ENCODE measurements at places on chromosomes 16 and 17.

GRCh38 chr16:74281300-74281699 is 15.3 kb upstream of the PSMD7 start:
- DNase-seq, result no peak

DNA sequence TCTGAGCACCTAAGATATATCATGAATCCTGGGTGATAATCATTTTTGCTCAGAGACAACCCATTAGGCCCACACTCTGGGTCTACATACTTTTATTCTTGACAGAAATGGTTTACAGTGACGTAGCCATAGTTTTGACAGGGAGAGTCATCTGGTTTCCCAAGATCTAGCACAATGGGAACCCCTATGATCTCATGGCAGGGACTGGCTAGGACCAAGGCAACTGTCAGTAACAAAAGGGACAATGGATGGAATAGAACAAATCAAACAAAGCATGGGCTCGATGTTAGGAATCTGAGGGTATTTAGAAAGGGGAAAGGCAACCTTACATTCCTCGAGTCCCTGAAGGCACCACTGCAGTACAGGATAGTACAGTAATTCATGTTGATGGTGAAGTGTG is 20.5 kb downstream of the CFAP97D1 start:
- no peak for DNase-seq

- DNase-seq, result no peak
Observed at GRCh38 chr17:59844884-59845594, 47.7 kb downstream of the TUBD1 start.

- no peak for DNase-seq
Observed at GRCh38 chr16:56607109-56607618, 1.2 kb upstream of the MT2A start.

GRCh38 chr16:87715658-87716057 is 50.1 kb downstream of the KLHDC4 start:
- no peak for DNase-seq

DNA sequence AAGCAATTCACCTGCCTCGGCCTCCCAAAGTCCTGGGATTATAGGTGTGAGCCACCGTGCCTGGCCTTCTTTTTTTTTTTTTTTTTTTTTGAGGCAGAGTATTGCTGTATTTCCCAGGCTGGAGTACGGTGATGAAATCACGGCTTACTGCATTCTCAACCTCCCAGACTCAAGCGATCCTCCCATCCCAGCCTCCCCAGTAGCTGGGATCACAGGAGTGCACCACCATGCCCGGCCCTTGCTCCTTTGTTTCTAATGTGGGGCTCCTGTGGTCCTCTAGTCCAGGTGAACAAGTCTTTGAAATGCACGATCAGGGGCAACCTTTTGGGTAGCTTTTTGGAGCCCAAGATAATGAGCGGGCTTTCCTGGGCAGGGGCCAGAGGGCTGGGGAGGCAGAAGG is 23.2 kb downstream of the CMIP start:
- DNase-seq, result no peak

- no peak for DNase-seq
Observed at GRCh38 chr17:56121191-56122051, 31.9 kb upstream of the ANKFN1 start.

DNA sequence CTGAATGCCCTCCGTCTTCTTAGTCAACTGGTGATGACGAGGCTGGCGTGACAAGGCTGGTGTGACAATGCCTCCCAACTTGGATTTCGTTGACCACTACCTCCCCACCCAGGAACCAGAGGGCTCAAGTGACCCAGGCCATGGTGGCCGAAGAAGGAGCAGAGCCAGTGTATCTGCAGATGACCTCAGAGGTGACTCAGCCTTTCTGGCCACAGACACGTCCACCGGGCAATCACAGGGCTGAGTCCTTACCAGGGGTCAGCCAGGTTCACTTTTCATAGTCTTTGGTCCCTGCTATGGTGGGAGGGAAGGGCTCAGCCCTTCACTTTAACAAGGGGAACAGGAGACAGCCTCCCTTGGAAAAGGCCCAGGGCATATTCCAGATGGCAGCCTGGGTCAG is 116.3 kb downstream of the MAF start:
- DNase-seq, result no peak

DNA sequence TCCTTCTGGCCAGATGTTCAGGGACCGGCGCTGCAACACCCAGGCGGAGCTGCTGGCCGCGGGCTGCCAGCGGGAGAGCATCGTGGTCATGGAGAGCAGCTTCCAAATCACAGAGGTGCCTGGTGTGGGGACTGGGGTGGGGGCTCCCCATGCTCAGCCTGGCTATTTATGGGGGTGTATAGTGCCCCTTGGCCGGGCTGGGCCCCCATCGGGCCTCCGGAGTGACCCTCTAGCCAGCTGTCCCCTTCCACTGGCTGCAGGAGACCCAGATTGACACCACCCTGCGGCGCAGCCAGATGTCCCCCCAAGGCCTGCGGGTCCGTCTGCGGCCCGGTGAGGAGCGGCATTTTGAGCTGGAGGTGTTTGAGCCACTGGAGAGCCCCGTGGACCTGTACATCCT is 6.1 kb downstream of the ITGB4 start:
- no peak for DNase-seq

DNA sequence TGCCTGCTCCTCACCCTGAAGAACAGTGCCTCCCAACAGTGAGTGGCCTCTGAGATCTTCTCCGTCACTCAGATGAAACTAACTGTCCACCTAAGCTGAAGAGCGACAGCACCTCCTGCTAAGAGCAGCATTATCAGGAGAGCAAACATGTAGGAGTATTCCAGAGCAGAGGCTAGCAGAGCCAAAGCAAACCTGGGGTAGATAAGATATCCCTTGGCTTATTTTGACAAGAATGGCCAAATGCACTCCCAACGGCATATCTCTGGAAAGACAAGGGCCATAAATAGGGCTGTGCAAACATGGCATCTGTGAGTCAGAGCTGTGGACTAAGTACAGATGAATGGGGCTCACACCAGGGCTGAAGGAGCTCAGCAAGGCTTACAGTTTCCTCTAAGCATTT is 96.3 kb downstream of the NDEL1 start:
- DNase-seq, result no peak

GRCh38 chr16:23406546-23407240 is 46.3 kb downstream of the COG7 start:
- no peak for DNase-seq

DNA sequence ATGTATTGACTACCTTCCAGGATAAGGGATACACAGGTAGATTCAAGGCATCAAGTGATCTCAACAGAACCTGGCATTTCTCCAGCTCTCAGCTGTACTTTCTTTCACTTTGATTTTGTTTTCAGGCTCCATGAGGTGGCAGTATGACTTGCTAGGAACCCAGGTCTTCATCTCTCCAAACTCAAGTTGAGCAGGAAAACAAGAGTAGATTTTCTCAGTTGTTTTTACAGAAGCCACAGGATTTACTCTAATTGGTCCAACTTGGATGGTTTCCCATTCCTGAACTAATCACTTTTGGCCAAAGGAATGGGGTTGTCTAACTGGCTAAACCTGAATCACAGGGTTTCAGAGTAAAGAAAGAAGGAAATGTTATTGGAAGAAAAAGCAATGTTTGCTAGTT is 146.6 kb downstream of the TRIM37 start:
- DNase-seq, result no peak

GRCh38 chr16:85600078-85600477 is 13.0 kb upstream of the GSE1 start:
- DNase-seq, result no peak

All from NCI-H1930 (cell line).